ENCODE measurements at places on chromosomes 1 and 21.

DNA sequence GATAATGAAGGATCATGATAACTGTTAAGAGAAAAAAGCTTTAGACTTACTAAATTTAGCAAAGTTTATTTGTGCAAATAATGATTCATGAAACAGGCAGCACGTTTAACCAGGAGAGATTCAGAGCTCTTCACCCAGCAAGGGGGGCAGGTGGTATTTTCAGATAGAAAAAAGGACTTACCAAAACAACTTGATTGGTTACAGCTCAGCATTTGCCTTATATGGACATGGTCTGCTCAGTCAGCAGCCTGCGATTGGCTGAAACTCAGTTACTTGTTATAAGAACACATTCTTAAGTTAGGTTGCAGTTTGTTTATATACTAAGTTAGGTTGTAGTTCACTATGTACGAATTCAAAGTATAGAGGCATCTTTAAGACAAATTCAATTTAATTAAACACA lies 165.6 kb downstream of the DUSP10 start:
- peak; percentile 34 for DNase-seq

GRCh38 chr1:226121049-226121586 lies 58.6 kb downstream of the H3-3A start:
- no peak for DNase-seq

DNA sequence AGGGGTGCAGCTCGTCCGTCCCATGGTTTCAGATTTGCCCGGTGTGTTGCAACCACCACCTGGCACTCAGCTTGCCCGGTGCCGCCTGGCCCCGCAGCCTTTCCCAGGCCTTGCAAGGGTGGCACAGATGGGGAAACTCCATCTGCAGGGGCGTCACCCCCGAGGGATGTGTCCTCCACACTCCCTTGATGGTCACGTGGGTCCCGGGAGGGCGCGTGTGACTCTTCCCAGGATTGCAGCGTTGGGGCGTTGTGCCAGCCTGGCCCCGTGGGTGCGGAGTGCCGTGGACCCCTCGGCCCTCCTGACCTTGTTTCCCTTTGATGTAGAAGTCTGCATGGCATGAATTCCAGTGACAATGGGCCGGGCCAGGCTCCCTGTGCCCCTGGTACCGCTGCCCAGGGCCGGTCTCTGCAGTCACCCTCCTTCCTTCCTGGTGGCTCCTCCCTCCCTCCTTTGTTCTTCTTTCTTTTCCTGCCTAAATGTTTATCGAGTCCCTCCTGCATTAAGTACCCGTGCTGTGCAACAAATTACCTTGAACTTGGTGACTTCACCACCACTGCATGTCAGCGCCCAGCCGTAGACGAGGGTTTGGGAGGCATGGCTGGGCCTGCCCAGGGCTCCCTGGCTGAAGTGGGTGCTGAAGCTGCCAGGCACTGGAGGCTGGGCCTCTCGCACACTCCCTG lies 22.9 kb downstream of the RRP1 start:
- peak; percentile 10 for DNase-seq

DNA sequence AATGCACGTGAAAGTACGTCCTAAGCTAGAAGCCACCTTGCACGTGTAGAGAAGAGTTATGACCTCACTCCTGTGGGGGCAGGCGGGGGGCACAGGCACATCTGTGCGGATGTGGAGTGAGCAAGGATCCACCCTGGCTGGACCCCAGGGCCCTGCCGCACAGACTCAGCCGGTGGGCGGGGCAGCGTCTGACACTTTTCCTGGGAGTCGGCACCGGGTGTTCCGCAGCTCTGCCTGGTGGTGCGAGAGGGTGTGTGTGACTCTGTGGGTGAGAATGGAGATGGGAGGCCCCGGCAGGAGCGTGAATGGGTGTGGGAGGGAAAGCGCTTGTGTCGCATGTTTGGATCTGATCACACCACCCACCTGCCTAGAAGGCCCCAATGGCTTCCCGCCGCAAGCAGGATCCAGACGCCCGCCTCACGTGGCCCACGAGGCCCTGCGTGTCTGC lies 29.5 kb downstream of the RAP1GAP start:
- no peak for DNase-seq

GRCh38 chr1:60922304-60922703 lies 160.1 kb upstream of the NFIA start:
- DNase-seq = no peak

DNA sequence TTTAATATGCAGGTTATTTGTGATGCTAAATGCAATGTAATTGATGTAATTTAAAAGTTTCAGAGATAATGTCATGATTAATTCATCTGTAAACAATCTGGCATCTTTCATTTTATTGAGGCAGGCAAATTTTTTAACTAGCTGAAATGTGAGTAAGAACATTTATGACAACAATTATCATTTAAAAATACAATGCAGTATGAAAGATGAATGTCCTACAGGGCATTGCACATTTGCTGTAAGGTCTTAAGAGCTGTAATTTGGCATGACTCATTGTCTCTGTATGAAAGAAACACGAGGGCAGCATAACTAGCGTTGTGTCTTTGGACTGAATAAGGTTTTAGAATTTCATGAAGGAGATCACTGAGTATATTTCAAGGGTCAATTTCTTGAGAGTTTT lies 642.8 kb downstream of the PLA2G4A start:
- DNase-seq = peak; percentile 4

GRCh38 chr1:16146279-16147155 lies 9.4 kb downstream of the EPHA2 start:
- peak; percentile 91 for DNase-seq

DNA sequence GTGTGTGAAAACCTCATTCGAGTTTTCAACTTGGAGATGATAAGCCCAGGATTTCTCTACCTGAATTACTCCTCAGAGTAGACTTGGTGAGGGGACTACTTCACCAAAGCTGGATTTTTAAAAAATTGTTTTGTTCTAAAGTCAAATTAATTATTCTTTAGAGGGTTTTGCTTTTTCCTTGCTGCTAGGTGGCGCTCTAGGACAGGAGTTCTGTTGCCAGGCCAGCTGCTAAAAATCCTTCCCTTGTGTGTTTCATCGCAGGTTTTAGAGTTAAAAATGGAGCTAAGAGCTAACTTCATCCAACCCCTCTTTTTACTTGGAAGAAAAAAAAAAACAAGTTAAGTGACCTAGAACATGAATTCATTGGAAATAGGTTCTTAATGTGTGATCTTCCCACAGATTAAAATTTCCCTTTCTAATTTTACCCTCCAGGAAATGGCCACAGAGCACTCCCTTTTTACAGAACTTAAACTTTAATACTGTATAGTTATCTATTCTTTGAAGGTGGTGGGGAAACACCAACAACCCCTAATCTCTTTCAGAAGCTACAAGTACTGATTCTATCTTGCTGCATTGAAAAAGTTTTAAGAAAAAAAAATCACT lies 36.7 kb upstream of the FAM163A start:
- DNase-seq = peak; percentile 73

DNA sequence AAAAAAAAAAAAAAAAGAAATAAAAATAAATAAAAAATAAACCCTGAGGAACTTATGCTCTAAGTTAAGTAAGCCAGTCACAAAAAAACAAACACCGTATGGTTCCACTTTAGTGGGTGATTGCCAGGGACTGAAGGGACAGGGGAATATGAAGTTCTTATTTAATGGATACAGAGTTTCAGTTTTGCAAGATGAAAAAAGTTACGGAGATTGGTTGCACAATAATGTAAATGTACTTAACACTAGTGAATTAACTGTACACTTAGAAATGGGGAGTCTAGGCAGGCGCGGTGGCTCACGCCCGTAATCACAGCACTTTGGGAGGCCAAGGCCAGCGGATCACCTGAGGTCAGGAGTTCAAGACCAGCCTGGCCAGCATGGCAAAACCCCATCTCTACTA lies 111.4 kb downstream of the ASH1L start:
- DNase-seq = no peak

- DNase-seq = no peak
Measured at GRCh38 chr1:30450818-30451233, 272.6 kb downstream of the MATN1 start.

GRCh38 chr1:40886318-40887011 lies 24.3 kb upstream of the CITED4 start:
- no peak for DNase-seq

- DNase-seq = no peak
Measured at GRCh38 chr1:118032883-118033282, 103.3 kb downstream of the WDR3 start.

GRCh38 chr1:115210302-115210711 lies 121.0 kb upstream of the TSPAN2 start:
- peak; percentile 42 for DNase-seq

- peak; percentile 52 for DNase-seq
Measured at GRCh38 chr1:15337656-15338402, 71.9 kb upstream of the EFHD2 start.

DNA sequence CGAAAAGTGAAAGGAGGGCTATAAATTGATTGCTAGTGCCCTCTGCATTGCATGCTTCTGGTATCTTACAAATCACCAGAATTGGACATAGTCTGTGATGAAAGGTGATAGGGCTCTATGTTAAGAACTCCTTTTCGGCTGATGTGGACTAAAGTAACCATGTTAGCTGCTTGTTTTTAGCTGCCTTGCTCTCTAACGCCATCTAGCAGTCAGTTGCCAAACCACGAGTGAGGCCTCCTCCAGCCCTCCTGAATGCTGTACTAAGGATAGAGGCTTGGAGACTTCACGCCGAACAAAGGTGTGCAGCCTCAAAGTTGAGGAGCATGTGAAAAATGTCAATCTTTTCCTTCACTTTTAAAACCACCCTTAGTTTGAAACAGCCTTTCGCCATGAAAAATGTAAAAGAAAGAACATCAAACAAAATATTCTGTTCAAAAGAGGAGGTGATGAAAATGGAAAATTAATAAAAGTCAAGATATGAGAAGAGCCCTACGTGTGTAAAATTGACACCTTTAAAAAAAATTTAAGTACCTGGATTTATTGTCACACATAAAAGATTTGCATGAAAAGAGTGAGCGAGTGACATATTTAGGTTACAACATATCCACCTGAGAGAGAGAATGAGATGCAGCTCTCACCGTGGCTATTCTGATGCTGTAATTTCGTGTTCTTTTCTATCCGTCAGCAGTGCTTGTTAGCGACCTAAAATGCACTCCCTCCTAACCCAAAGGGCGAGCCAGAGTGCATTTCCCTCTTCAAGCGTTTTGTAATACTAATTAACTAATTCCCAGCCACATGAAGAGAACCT lies 8.1 kb downstream of the LRRC53 start:
- DNase-seq = peak; percentile 37

DNA sequence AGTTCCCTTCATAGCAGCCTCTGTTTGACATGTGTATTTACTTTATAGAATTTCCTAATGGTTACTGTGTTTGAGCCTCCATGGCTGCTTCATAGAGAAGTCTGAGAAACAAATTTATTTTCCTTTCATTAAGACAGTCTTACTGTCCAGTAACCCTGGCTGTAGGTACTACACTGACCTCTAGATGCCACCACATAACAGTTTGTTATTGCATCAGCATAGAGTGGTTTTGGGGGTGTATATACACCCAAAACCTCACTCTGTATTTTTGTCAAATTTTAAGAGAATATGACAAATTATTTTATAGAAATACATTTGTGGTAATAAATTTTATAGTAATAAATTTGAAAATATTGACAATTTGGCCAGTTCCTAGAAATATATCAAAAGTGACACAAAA lies 57.3 kb downstream of the OBSCN start:
- peak; percentile 36 for DNase-seq

- no peak for DNase-seq
Measured at GRCh38 chr1:22107126-22107525, 35.8 kb downstream of the WNT4 start.

- peak; percentile 28 for DNase-seq
Measured at GRCh38 chr1:54125386-54126070, 27.3 kb downstream of the CDCP2 start.

DNA sequence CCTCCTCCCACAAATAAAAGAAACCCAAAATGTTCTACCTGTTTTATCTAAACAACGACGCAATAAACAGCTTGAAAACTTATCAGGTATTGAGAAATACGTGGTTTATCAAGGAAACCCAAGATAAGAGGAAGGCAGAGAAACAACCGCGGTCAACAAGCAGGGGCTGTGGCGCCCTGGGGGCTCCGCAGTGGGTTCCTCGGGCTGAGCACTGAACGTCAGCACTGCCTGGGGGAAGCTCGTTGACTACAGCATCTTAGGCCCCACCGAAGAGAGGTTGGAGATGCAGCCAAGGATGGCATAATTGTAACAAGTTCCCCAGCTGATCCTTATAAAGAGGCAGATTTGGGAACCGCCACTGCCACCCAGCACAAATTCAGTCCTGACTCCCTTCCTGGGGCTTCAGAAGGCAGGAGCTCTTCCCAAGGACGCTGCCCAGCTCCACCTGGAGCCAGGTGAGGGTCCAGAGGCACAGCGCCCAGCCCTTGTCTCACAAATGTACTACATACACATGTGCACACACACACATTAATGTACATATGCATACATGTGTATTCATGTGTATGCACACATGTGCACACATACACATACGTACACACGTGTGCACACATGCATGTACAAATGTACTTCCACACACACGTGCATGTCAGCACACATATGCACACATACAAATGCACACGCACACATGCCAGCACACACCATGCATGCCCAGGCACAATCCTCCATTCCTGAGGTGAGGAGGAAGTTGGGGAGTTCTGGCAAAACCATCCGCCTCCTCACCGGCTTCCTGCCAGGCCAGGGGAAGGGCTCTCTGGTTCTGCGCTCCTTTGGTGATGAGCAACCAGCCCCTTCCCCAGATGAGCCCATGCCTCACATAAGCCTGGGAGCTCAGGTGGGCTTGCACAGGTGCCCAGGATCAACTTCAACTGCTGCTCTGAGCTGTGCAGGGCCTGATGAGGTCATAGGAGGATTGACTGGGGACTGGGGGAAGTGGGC lies 251.1 kb downstream of the NPHP4 start:
- no peak for DNase-seq

GRCh38 chr1:209926045-209926444 lies 12.0 kb upstream of the SYT14 start:
- peak; percentile 31 for DNase-seq

Measured in fibroblast of villous mesenchyme (primary cell).